ENCODE measurements at places on chromosomes 4 and X. TPM values are rescaled to one million over a fixed set of nuclear protein-coding genes. Genes with fewer than 3 reads are reported as not detected.

Gene XAGE1A
- total RNA-seq, result not detected

Gene VCX
- total RNA-seq, result not detected

DNA sequence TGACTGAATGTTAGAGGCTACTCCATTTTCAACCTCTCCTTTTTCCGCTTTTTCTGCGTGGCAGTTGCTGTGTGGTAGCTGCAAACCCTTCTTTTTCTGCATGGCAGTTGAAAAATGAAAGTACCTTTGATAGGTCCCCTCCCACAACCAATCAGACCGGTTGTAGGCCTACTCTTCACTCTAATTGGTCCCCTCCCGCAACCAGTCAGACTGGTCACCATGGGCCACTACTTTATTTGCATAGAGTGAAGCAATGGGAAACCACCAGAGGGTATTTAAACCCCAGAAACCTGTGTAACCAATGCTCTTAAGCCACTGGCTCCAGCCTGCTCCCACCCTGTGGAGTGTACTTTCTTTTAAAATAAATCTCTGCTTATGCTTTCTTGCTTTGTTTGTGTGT is 877.8 kb downstream of the FAM133A start:
- DNase-seq, result no peak
- H3K27ac ChIP-seq, result no peak overlapping the region
- no peaks in the 10 kb centered on the region for H3K36me3 ChIP-seq
- no peaks in the 10 kb centered on the region for H3K27me3 ChIP-seq
- H3K4me3 ChIP-seq, result no peak overlapping the region

DNA sequence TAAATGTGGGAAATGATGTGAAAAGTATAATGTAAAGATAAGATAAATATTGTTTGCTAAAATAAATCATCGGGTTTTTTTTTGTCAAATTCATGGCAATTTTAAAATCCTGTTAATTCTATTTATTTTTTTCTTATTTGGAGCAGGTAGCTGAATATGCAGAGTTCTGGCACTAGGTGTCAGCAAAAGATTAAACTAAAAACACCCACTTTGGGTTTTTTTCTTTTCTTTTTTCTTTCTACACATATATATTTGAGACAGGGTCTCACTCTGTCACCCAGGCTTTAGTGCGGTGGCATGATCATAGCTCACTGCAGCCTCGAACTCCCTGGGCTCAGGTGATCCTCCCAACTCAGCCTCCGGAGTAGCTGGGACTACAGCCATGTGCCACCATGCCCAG is 6.9 kb upstream of the RAP2C start:
- no peaks in the 10 kb centered on the region for H3K27me3 ChIP-seq
- no peak overlapping the region for H3K4me3 ChIP-seq
- no peak overlapping the region for H3K27ac ChIP-seq
- no peaks in the 10 kb centered on the region for H3K36me3 ChIP-seq

- no peak overlapping the region for H3K4me3 ChIP-seq
- H3K27me3 ChIP-seq, result peaks cover 3% of the 10 kb centered on the region
- H3K27ac ChIP-seq, result no peak overlapping the region
- H3K4me1 ChIP-seq, result no peaks in the 10 kb centered on the region
Measured at GRCh38 chrX:119118780-119119395, 8.7 kb downstream of the KIAA1210 start.

DNA sequence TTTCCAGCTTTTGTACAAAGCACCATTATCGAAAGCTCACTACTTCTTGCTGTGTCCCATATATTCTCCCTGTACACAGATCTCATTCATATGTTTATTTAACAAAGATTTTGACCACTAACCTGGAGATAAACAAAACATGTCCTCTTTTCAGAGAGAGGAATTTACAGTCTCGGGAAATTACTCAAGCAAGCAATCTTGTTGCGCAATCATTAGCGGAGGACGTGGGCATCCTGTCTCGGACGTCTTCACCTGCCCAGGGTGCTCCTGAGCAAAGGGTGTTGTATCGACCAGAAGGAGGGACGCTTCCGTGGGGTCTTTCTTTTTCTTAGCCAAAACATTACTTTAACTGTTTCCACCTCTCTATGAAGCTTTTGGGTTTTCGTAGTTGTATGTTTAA is 66.5 kb upstream of the CLCN4 start:
- no peak for DNase-seq
- H3K4me1 ChIP-seq, result peaks cover 20% of the 10 kb centered on the region
- H3K4me3 ChIP-seq, result no peak overlapping the region
- H3K36me3 ChIP-seq, result peaks cover 4% of the 10 kb centered on the region
- H3K27me3 ChIP-seq, result no peaks in the 10 kb centered on the region
- H3K27ac ChIP-seq, result no peak overlapping the region

DNA sequence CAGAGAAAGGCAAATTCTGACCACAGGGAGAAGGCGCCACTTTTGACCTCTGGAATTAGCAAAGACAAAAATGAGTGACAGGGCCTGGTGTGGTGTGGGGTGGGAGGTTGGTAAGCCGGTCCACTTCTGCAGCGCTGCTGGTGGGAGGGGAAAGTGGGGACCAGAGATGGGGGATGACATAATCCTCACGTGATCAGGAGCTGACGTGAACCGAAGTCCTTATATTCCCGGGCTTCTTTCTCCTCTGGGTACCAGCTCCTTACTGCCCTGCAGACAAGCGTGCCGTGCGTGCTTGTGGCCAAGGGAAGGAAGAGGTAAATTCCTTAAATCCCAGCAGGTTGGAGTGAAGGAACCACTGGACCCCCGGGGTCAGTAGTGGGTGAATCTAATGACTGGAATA is at the start of gene TCEAL7:
TCEAL7 (plus strand) TSS at position 249 of the 400 bp plus-strand sequence. CDS start 1,165 bp downstream, outside the sequence.
- H3K36me3 ChIP-seq, result no peaks in the 10 kb centered on the region
- DNase-seq, result no peak
- no peaks in the 10 kb centered on the region for H3K4me1 ChIP-seq
- H3K27ac ChIP-seq, result no peak within 1 kb of the TSS
- no peak within 1 kb of the TSS for H3K4me3 ChIP-seq

DNA sequence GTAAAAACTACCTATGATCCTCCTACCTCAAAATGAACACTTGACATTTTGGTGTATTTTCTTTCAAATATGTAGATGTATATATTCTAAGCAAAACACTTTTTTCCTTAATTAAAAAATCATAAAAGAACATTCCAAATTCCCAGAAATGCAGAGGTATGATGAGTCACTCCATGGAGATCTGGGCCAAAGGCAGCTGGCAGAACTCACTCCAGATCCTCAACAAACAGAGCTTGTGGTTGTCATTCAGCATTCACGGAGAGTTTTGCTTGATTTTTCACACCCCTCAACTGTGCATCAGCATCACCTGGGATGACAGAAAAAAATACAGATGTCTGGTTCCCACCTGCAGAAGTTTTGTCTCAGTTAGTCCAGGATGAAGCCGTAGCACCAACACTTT is 144.6 kb downstream of the KIT start:
- H3K36me3 ChIP-seq, result no peaks in the 10 kb centered on the region
- H3K27me3 ChIP-seq, result peaks cover 8% of the 10 kb centered on the region
- H3K4me3 ChIP-seq, result no peak overlapping the region
- H3K27ac ChIP-seq, result no peak overlapping the region
- no peak for DNase-seq

DNA sequence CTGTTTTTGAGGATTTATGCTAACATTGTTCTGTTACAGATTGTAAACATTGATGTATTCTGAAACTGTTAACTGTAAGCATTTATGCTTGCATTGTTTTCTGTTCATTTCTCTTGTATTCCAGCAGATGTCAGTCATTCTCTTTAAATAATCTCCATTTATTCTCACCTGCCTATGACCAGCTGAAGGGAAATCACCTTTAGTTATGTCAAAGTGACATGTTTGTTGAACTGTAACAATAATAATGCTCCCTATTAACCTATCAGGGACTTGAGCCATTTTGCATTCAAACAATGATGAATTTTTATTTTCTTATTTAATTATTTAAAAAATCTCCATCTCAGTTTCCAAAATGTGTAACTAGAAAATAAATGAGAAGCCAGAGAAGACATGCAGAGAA is 58.0 kb downstream of the SPCS3 start:
- H3K4me3 ChIP-seq, result no peak overlapping the region
- no peaks in the 10 kb centered on the region for H3K27me3 ChIP-seq
- no peak overlapping the region for H3K27ac ChIP-seq
- H3K4me1 ChIP-seq, result no peaks in the 10 kb centered on the region
- no peaks in the 10 kb centered on the region for H3K36me3 ChIP-seq

GRCh38 chr4:85543832-85544231 is 68.9 kb downstream of the ARHGAP24 start:
- H3K27me3 ChIP-seq, result no peaks in the 10 kb centered on the region
- no peak overlapping the region for H3K4me3 ChIP-seq
- H3K27ac ChIP-seq, result no peak overlapping the region

DNA sequence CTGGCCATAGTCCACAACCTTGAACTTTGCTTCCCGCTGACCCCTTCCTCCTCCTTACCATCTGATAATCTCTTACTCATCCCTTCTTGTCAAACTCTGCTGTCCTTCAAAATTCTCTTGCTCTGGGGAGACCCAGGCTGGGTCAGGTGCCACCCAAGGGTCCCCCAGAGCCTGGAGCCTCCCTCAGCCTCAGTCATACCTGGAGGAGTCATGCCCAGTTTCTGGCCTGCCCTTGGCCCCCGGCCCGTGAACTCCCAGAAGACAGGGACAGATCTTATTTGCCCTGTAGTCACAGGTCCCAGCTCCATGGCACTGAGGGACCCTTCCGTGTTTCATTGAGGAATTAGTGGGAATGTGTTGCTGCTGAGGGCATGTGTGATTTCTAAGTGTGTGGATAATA is 4.7 kb upstream of the GPR78 start:
- H3K27ac ChIP-seq, result no peak overlapping the region
- no peaks in the 10 kb centered on the region for H3K4me1 ChIP-seq
- no peak overlapping the region for H3K4me3 ChIP-seq
- DNase-seq, result no peak
- H3K36me3 ChIP-seq, result no peaks in the 10 kb centered on the region

All from activated naive CD8-positive, alpha-beta T cell treated with anti-CD3 and anti-CD28 coated beads for 36 hours (primary cell).